NCI-H1092 treated with DMSO at 0.1 percent for 48 hours (cell line): ENCODE measurements at places on chromosomes 16 and 17.

- peak; percentile 68 for DNase-seq
Observed at GRCh38 chr17:74961657-74962350, 10.8 kb downstream of the HID1 start.

DNA sequence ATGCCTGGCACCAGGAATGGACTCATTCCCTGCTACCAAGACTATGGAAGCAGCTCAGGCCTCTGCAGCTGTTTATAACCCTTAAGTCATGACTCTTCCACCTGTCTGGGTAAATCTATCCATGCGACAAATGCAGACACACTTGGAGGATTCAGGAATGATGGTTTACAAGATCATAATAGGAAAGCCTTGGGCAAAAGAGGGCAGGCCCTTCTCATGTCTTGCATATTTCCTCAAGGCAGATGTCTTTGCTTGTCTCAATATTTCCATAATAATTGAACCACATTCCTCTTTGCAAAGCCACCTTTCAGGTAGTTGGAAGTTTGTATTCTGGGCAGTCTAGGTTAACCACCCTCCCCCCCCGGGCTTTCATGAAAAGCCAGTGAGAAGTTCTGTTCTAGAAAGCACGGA lies 884 bp upstream of the JPT1 start:
- no peak for DNase-seq

DNA sequence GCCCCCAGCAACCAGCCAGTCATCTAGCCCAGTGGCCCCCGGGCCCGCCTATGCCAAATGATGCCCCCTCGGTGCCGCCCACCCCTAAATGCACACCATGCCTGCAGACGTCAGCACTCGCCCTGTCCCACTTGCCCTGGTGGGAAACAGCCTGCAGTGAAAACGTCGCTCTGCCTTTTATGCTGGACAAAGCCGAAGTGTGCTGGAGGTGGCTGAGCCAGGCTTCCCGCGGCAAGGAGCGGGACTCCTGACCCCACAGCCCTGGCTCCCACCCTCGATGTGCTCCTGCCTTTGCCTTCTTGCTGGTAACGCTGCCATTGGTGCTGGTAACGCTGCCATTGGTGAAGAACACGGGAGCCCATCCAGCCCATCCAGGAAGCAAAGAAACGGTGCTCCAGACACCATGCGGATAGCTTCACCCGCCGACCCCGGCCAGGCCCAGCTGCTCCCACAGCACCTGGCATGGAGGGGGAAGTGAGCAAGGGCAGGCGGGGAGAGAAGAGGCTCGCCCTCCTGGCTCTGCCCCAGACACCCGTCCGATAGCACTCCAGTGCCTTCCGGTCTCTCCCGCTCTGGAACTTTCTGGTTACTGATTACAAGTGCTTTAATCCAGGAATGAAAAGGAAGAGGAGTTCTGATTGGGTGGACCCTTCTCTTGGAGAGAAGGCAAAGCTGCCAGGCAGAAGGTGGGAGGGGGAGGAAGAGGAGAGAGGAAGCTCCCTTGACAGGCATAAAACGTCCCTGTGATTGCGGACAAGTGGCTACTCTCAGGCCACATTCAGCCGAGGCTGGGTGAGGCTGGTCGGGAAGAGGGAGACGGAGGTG lies 4.0 kb upstream of the BAIAP2 start:
- peak; percentile 41 for DNase-seq

DNA sequence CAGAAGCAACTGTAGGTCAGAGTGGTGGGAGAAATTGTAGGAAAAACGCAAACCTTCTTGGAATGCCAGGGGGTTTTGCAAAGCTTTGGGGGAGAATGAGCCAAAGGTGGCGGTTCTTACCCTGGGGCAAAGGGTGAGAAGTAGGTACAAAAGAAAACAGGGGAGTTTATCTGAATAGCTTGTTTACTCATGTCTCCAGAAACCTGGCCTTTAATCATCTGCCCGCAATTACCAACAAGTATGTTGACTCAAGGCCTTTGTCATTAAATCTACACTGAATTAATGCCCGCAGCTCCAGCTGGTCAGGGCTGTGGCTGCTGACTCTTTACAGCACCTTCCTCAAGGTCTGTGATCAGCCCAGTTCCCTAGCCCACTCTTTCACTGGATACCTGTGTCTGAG lies 320.1 kb downstream of the CBLN1 start:
- no peak for DNase-seq

DNA sequence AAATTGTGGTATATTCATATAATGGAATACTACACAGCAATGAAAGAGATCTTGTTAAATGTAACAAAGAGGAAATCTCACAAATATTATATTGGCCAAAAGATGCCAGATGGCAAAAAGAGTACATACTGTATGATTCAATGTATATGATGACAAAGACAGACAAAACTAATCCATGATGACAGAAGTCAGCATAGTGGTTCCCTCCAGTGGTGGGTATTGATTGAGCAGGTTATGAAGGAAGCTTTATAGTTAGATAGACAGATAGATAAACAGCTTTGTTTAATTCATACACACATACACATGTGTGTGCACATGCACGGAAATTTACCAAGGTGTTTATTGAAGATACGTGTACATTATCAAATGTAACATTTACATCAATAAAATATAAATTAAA lies 74.4 kb upstream of the SMIM36 start:
- DNase-seq, result no peak

DNA sequence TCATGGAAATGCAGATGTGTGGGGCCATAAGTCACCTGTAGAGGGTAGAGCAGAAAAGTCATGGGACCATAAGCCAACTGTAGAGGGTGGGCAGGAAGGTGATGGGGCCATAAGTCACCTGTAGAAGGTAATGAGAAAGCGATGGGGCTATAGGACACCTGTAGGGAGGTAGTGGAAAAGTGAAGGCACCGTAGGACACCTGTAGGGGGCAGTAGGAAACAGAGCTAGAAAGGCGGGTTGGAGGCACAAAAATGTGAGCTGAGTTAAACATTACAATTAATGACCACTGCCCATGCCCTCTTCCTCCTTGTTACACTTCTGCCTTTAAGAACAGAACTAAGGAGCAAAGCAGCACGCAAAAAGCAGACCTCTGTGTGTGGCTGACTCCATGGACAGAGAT lies 150.1 kb downstream of the SHISA6 start:
- no peak for DNase-seq

GRCh38 chr17:15890279-15890892 lies 54.5 kb upstream of the ADORA2B start:
- DNase-seq, result no peak

GRCh38 chr17:41639492-41640473 lies 15.4 kb upstream of the KRT17 start:
- no peak for DNase-seq

GRCh38 chr17:76458580-76459490 lies 5.9 kb upstream of the UBE2O start:
- DNase-seq, result peak; percentile 31

GRCh38 chr17:73639932-73640331 lies 4.3 kb downstream of the SDK2 start:
- peak; percentile 96 for DNase-seq

DNA sequence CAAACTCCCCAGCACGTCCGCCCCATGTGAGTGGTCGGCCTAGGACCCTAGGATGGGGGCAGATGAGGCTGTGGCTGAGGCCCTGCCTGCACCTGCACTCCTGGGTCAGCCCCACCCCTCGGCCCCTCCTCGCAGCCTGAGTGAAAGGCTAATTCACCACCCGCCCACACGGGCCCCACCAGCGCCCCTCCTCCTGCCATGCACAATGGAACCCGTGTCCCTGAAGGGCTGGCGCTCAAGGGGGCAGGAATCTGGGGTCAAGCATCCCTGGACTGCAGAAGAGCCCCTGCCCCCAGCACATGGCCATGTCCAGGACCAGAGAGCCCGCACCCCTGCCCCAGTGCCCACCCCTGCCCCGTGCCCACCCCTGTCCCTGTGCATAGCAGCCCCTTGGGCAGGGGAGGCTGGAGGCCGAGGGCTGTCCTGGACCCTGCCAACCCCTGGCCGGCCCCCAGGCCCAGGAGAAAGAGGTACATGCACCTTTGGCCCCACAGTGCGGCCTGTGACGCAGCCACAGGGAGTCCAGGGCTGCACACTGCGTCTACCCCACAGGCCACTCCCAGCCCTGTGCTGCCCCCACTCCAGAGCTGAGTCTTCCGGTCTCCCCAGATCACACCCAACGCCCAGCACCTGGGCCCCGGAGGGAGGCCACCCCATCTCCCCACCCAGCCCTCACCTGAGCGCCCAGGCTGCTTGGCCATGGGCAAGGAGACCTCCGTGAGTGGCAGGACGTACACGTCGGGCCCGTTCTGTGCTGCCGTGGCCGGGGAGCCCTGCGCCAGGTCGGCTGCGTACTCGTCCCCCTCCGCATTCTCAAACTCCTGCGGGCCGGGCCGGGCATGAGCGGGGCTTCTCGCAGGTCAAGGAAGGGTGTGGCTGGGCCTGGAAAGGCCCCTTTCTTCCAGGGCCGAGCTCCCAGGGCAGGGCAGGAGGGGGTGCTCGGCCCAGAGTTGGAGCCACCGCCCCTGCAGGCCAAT lies 34.6 kb upstream of the PVALEF start:
- no peak for DNase-seq

GRCh38 chr16:62751218-62751617 lies 715.0 kb upstream of the CDH8 start:
- DNase-seq, result no peak

DNA sequence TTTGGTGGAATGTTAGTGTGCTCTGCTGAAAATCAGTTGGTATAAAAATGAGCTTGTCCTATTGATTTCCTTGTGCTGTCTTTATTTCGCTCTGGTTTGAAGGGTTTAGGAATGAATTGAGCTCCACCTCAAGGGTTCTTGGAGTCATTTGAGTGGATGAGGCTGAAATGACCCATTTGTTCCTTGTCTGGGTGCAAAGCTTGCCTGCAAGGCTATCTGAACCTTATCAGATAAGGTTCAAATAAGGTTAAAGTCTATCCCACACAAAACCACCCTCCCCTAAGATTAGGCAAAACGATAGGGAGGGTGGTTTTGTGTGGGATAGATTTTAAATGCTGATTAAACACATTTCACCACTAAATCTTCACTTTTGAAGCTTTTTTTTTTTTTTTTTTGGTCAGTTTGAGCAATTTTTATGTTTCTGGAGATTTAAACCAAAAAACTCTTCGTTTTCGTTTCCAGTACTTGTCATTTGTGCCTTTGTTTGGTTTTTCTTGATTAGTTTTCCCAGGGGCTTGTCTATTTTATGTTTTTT lies 62.7 kb downstream of the ARHGAP44 start:
- DNase-seq, result no peak

DNA sequence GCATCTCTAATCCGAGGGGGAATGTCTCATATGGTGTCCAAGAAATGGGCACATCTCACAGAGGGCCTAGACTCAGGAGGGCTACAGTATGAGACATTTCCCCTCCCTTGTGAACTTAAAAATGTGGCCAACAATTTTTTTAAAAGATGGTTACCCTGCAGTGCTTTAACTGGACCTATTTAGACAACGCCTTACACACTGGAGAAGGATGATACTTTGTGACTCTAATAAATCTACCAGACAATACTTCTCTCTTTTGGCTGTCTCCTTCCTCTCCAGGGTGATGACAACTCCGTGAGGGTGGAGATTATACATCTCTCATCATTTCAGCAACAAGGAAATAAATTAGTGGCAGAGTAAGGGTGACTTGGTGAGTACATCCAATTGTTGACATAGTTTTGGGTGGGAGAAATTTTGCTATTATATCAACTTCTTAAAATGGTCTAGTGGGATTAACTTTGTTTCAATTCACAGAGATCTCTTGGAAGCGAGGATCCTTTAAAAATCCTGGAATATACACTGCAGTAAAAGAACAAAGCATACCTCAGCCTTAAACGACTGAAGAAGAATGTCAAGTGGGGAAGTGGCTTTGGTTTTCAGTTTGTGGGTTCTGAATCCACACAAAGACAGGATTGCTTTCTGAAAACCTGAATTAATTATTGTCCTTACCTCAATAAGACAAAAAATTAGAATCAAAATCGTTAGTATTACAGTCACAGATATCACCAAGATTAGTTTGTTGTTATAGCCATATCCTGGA lies 89.8 kb downstream of the KPNA2 start:
- no peak for DNase-seq

DNA sequence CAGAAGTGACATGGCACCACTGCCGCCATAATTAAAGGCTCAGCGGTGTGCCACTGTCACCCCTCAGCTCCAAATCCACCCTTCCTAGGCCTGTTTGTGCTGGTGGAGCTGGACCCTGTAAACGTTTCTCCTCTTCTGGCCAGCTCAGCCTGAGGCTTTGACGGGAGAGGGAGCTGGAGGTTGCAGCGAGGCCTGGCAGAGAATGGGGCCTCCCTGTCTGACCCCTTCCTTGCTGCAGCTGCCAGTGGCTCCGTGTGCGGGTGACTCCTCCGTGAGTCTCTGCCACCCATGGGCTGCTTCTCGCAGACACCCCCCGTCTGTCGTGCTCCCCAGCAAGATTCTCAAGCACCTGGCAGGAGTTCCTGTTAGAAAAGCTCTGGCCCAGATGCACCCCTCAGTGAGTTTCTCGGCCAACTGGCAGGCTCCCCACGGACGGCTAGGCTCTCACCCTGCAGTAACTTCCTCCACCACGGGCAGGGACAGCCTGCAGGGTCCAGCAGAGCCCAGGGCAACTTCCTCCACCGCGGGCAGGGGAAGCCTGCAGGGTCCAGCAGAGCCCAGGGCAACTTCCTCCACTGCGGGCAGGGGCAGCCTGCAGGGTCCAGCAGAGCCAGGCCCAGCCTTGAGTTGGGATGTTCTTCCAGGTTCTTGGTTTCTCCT lies 4.7 kb upstream of the CHMP6 start:
- DNase-seq, result no peak

DNA sequence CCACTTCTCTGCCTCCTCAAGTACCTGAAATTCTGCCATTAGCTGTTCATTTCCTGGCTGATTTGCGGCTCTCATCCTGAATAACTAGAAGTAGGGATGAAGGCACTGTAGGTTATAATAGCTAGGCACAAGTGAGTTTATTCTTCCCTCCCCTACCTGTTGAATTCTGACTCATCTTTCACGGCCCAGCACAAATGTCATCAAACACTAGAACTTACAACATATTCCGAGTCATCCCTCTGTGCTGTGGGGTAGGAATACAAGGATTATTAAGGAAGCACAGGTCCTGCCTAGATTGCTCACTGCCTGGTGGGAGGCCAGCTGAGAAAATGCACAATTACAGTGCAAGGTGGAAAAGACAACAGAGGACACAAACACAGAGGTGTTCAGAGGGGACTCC lies 103.7 kb upstream of the ASIC2 start:
- no peak for DNase-seq

DNA sequence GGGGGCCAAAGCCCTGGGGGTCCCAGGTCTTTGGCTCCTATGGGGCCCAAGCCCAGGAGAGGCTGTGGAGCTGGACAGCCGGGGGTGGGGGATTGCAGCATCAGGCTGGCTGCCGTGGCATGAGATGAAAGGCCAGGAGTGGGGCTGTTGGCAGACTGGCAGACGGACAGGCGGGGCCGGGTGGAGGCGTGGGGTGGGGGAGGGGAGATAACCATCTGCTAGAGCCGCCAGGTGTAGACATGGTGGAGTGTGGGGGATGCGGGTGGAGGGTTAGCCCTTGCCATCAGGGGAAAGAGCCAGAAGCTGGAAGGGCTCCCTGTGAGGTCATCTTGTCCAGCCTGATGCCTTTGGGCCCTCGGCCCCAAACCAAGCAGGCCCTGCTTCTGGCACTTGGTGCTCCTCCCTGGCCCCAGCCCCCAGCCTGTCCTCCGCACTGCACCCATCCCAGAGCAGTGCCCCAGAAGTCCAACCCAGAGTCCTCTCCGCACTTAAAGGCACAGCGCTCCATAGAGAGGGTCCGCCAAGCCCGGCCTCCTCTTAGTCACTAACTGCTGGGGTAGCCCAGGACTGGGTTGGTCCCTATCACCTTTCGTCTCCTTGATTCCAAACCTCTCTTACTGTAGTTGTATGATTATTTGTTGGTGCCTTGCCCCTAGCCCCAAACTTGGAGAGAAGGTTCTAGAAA lies 33.3 kb upstream of the DLX4 start:
- no peak for DNase-seq
